Activated CD8-positive, alpha-beta T cell treated with anti-CD3 and anti-CD28 coated beads, Interleukin-2, amount 10 ng/mL, durations not matched to agents 7 days and 5 days (primary cell): ENCODE measurements at places on chromosomes 16 and 17. TPM values are rescaled to one million over a fixed set of nuclear protein-coding genes. Genes with fewer than 3 reads are reported as not detected.

The MMP25 gene
- total RNA-seq, result 66.1 TPM

The DCAKD gene
- total RNA-seq, result 32.9 TPM

The HAS3 gene
- total RNA-seq, result 0.44 TPM

The PRSS36 gene
- total RNA-seq, result 0.95 TPM

The RAPGEFL1 gene
- total RNA-seq, result 4.8 TPM

The ZNF423 gene
- total RNA-seq, result not detected

The ALDH3A2 gene
- total RNA-seq, result 27.4 TPM

The RILP gene
- total RNA-seq, result 6.2 TPM
